Stimulated activated CD4-positive, alpha-beta T cell treated with anti-CD3 and anti-CD28 coated beads, Interleukin-4, amount 100 ng/mL, for 48 hours (primary cell): ENCODE measurements at places on chromosomes 1 and 21.

DNA sequence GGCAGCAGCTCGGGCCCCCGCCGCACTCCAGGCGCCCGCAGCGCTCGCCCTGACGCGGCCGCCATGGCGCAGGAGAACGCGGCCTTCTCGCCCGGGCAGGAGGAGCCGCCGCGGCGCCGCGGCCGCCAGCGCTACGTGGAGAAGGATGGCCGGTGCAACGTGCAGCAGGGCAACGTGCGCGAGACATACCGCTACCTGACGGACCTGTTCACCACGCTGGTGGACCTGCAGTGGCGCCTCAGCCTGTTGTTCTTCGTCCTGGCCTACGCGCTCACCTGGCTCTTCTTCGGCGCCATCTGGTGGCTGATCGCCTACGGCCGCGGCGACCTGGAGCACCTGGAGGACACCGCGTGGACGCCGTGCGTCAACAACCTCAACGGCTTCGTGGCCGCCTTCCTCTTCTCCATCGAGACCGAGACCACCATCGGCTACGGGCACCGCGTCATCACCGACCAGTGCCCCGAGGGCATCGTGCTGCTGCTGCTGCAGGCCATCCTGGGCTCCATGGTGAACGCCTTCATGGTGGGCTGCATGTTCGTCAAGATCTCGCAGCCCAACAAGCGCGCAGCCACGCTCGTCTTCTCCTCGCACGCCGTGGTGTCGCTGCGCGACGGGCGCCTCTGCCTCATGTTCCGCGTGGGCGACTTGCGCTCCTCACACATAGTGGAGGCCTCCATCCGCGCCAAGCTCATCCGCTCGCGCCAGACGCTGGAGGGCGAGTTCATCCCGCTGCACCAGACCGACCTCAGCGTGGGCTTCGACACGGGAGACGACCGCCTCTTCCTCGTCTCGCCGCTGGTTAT is 2.8 kb downstream of the KCNJ9 start:
- DNase-seq: peak; percentile 61

GRCh38 chr1:204199579-204199978 is 3.3 kb upstream of the KISS1 start:
- DNase-seq: no peak

GRCh38 chr1:103069201-103069600 is 39.1 kb downstream of the COL11A1 start:
- no peak for DNase-seq

GRCh38 chr1:109615879-109616278 is 3.5 kb downstream of the GNAT2 start:
- DNase-seq: no peak

DNA sequence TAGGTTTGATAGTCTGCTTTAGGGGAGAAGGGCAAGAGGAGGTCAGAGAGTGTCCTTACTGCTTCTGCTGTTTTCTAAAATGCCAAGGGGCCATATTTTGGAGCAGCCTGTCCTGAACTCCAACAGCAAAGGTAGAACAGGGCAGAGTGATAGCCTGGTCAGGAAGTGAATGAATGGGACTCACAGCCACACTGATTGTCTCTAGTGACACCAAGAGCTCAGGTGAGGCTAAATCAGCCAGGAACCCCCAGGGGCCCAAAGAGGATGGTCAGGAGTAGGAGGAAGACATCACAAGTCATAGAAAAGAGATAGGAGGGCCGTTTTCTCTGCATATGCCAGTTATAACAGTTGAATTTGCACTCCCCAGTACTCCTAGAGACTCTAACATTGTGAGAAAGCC is 97.4 kb upstream of the DUSP10 start:
- no peak for DNase-seq

- DNase-seq: no peak
Measured at GRCh38 chr1:205735218-205735617, 14.8 kb downstream of the NUCKS1 start.
